Right forelimb (tissue), 1 donor: ENCODE measurements at places on chromosomes 1 and 21.
A peak's percentile ranks its signal among the peaks of the same experiment; 100 is the strongest.

GRCh38 chr1:108646265-108646647 is 14.6 kb downstream of the HENMT1 start:
- DNase-seq = no peak

- DNase-seq = no peak
Observed at GRCh38 chr1:50415235-50416149, 7.8 kb downstream of the DMRTA2 start.

- DNase-seq = no peak
Observed at GRCh38 chr1:172818841-172819527, 160.1 kb downstream of the FASLG start.

- DNase-seq = no peak
Observed at GRCh38 chr1:55639051-55639450, 423.9 kb upstream of the USP24 start.

GRCh38 chr1:246351721-246352120 is 155.4 kb downstream of the SMYD3 start:
- no peak for DNase-seq

- DNase-seq = no peak
Observed at GRCh38 chr1:200095057-200095577, 67.6 kb downstream of the NR5A2 start.

GRCh38 chr1:247077876-247078257 is 744 bp downstream of the ZNF670 start:
- no peak for DNase-seq

- peak; percentile 44 for DNase-seq
Observed at GRCh38 chr1:117607471-117607870, 1.6 kb downstream of the TENT5C start.
